ENCODE measurements at places on chromosomes 1 and 21.

GRCh38 chr1:228393268-228393701 lies 13.3 kb downstream of the TRIM11 start:
- peak; percentile 60 for DNase-seq
- no peak overlapping the region for H3K4me3 ChIP-seq
- H3K36me3 ChIP-seq = peaks cover 14% of the 10 kb centered on the region
- H3K27ac ChIP-seq = peak overlapping the region; percentile 29

- no peaks in the 10 kb centered on the region for H3K27me3 ChIP-seq
- H3K4me1 ChIP-seq = no peaks in the 10 kb centered on the region
- no peaks in the 10 kb centered on the region for H3K36me3 ChIP-seq
- no peak for DNase-seq
Observed at GRCh38 chr1:186763107-186763506, 65.6 kb upstream of the PLA2G4A start.

GRCh38 chr1:207869859-207870258 lies 41.1 kb downstream of the CD34 start:
- peak overlapping the region; percentile 99 for H3K27ac ChIP-seq
- peaks cover 36% of the 10 kb centered on the region for H3K4me1 ChIP-seq
- peaks cover 4% of the 10 kb centered on the region for H3K36me3 ChIP-seq
- H3K27me3 ChIP-seq = no peaks in the 10 kb centered on the region
- H3K4me3 ChIP-seq = no peak overlapping the region
- no peak for DNase-seq

GRCh38 chr1:109796484-109797302 lies 33.0 kb upstream of the EPS8L3 start:
- H3K4me1 ChIP-seq = peaks cover 52% of the 10 kb centered on the region
- H3K36me3 ChIP-seq = no peaks in the 10 kb centered on the region
- H3K4me3 ChIP-seq = no peak overlapping the region
- H3K27ac ChIP-seq = peak overlapping the region; percentile 45

DNA sequence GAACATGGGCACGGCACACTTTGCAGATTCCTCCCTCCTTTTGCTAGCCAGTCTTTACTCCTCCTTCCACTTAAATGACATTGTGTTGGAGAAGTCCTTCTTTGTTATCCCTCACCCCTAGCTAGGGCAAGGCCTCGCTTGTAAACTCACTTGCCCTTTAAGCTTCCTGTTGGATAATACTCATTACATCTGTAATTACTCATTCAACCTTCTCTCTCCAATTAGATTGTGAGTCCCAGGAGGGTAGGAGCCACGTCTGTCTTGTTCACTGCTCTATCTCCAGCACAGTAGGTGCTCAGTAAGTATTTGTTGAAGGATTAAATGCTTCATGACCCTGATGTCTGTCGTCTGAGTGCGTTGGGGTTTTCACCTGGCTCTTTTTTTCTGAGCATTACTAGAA lies 98.7 kb upstream of the USP24 start:
- H3K4me1 ChIP-seq = peaks cover 33% of the 10 kb centered on the region
- H3K36me3 ChIP-seq = no peaks in the 10 kb centered on the region
- no peak for DNase-seq
- no peak overlapping the region for H3K4me3 ChIP-seq
